ENCODE measurements at places on chromosomes 13 and 19.

DNA sequence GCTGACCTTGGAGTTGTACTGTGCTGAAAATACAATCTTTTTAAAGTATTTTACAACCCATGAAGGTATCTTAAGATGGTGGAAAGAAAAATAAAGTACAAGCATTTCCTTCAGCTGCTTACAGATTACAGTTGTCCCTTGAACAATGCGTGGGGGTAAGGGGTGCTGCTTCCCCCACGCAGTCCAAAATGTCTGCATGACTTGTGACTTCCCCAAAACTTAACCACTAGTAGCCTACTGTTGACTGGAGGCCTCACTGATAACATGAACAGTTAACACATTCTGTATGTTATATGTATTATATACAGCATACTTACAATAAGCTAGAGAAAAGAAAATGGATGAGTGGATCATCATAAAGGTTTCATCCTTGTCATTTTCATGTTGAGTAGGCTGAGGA, 45.3 kb upstream of the ZNF599 start:
- DNase-seq: no peak

DNA sequence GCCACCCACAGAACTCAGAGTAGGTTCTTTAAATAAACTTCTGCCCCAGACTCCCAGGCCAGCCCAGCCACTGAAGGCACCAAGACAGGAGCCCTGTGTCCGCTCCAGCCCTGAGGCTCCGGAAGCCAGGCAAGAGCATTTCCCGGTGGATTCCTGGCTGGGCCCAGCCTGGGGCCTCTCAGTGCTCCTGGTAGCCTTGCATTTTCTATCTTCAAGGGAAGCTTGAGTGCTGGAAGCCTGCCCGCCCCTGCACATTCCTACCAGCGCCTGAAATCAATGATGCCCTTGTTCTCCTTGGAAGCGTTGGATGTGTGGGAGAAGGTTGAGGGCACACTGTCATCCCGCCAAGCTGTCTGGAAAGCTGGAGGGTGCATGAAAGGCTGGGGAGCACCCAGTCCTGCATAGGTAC, 70.3 kb downstream of the ALOX5AP start:
- no peak for DNase-seq

GRCh38 chr13:67238277-67238859, 8.2 kb upstream of the PCDH9 start:
- DNase-seq: no peak

DNA sequence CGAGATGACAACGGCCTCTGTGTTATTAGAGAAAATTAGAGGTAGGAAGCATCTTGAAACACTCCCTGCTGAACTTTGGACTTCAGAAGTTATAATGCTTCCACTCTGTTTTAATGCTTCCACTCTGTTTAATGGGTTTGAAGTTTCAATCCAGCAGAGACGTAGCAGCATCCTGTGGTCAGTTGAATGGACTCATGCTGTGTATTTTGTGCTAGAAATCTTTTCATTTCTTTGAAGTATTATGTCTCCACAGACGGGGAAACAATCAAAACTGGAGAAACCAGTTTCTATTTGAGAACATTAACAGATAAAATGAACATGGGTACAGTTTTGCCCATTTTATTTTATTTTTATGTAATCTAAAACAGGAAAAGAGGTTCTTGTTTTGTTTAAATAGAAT, 1736.2 kb downstream of the SLITRK5 start:
- DNase-seq: no peak

DNA sequence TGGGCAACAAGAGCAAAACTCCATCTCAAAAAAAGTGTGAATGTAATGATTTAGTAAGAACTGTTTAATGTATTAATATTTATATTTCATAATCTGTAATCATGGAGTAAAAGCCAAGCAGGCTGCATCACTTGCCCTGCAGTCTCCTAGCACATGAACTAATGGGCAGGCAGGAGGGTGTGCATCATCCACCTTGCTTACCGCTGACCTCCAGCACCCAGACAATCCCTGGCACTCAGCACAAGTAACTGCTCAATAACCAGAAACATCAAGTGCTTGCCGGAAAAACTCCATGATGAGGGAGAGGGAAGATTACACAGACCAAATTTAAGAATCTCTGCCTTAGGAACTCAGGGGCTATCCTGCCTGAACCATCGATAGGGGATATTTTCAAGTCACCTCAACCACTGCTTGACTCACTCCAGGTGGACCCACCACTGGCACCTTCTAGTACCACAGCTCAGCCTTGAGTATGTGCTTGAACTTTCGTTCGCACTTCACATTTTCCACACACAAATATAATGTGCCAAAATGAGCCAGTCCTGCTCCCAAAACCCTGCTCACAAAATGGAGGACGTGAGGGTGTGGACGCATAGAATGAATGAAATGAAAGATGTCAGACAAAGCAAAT, 18.6 kb downstream of the BRD4 start:
- no peak for DNase-seq

- DNase-seq: peak; percentile 69
Measured at GRCh38 chr19:3544742-3545668, 6.0 kb downstream of the TEKTIP1 start.

GRCh38 chr19:13840305-13841085, 36.4 kb upstream of the NANOS3 start:
- no peak for DNase-seq

DNA sequence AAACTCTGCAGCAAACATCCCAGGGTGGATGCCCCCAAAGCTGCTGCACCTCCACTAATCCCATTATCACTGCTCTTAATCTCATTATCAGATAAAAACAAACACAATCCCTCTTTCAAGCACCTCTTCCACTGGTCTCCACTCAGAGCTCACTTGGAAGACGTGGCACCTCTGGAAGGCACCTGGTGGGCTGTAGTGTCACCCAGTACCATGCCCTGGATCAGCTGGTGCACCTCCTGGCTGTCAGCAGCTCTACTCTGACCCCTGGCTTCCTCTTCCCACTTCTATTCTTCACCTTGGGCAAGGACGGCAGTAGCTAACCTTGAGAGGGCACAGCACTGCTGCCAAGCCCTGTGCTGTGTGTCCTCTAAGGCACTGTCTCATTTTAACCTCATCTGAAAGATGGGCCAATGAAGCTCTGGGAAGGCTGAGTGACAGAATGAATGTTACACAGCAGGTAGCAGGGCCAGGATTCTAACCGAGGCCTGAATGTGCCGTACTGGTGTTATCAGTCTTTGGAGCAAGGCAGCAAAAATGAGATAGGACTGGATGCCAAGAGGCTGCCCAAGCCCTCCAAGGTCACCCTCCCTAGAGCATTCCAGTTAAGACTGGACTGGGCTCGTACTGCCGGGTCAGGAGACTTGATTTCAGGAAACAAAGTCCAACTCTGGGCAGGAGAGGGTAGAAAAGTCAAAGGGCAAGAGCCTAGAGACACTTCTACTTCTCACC, 7.4 kb downstream of the BRD4 start:
- no peak for DNase-seq

DNA sequence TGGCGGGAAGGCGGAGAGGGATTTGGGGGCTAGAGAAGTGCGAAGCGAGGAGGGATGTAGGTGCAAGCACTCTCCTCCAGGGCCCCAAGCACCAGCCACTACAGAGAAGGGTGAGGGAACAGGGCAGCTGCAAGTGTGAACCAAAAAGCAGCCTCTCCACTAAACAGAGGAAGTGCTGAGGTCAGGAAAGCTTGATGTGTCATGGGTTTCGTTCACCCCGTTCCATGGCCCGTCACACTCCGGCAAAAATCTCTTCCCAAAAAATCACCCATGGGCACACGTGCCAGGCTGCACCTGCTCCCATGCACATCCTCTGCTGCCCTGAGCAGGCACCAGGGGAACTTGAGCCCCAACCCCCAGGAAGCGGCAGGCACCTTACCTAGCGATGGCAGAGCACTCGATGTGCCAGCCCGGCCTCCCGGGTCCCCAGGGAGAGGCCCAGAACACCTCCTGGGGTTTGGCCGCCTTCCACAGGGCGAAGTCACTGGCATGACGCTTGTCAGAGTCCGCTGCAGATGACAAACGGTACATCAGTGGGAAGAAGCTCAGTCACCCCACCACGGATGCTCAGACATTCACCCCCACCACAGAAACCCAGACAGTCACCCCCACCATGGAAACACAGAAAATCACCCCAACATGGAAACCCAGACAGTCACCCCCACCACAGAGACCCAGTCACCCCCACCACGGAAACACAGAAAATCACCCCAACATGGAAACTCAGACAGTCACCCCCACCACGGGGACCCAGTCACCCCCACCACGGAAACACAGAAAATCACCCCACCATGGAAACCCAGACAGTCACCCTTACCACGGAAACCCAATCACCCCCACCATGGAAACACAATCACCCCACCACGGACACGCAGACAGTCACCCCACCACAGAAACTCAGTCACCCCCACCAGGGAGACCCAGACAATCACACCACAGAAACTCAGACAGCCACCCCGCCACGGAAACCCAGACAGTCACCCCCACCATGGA, 29.0 kb downstream of the CARS2 start:
- peak; percentile 6 for DNase-seq

DNA sequence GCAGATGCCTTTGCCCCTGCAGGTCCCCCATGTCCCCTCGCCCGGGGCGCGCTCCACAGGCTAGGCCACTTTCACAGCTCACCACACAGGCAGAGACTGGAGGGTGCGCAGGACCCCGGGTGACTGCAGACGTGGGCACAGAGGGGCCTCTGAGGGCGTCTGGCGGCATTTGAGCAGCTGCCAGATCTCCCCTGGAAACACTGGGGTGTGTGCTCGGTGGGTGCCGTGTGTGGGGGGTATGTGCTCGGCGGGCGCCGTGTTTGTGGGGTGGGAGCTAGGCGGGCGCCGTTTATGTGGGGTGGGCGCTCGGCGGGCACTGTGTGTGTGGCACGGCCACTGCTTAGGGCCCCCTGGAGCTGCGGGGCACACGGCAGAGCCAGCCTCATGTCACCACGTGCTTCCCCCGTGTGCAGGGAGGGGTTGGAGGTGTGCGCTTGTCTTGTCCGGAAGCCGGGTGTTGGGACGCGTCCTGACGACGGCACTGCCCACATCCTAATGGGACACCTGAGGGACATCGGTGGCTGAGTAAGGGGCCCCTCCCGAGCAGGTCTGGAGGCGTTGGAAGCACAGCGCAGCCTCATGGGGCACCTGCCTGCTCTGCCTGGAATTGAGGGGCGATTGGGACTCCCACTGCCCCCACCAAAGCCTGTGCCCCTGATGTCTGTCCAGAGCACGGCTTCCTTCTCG, 16.7 kb downstream of the CSNK1G2 start:
- no peak for DNase-seq

Data from activated T-helper 9 cell treated with anti-CD3 and anti-CD28 coated beads, Interleukin-2, amount 50 U/mL, for 16 hours (primary cell).